ENCODE measurements at places on chromosomes 11 and 22. TPM values are rescaled to one million over a fixed set of nuclear protein-coding genes. Genes with fewer than 3 reads are reported as not detected.

P2RY2 gene
- total RNA-seq, result 0.16 TPM

MAPK11 gene
- 2.9 TPM for total RNA-seq

NLRP10 gene
- not detected for total RNA-seq

TMEM191B gene
- 0.55 TPM for total RNA-seq
